ENCODE measurements at places on chromosomes 4 and X. TPM values are rescaled to one million over a fixed set of nuclear protein-coding genes. Genes with fewer than 3 reads are reported as not detected.

GRCh38 chr4:127829014-127829413 is 46.9 kb downstream of the HSPA4L start:
- H3K27me3 ChIP-seq: no peaks in the 10 kb centered on the region
- H3K4me3 ChIP-seq: no peak overlapping the region
- no peak for DNase-seq
- no peak overlapping the region for H3K27ac ChIP-seq
- no peaks in the 10 kb centered on the region for H3K4me1 ChIP-seq
- no peaks in the 10 kb centered on the region for H3K36me3 ChIP-seq

DNA sequence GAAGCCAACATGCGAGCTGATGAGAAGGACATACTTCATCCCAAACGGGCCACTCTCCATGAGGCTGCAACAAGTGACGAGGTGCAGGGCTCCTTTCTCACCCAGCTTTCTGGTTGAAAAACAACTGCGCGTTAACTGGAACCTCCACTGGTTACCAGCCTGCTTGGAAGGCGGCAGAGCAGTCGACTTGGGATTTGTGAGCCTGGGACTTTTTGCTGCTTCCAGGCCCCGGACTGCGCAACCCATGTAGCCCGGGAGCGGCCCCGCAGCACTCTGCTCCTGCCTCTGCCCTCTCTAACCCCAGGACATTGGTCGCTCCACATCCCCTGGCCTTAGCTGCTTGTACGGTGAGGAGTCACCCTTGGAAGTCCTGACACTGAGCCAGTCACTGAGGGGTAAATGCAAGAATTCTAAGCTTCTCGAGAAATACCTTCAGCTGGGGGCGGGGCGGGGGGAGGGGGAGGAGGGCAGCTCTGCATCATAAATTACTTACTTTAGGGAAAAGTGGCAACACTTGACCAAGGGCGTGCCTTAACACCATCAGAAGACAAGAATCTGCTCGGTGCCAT is 72.7 kb downstream of the MTMR1 start:
- no peaks in the 10 kb centered on the region for H3K4me1 ChIP-seq
- H3K36me3 ChIP-seq: no peaks in the 10 kb centered on the region
- no peak for DNase-seq
- H3K4me3 ChIP-seq: no peak overlapping the region
- no peaks in the 10 kb centered on the region for H3K27me3 ChIP-seq

- DNase-seq: no peak
- H3K27ac ChIP-seq: peak overlapping the region; percentile 31
- H3K4me1 ChIP-seq: no peaks in the 10 kb centered on the region
- H3K4me3 ChIP-seq: no peak overlapping the region
- H3K36me3 ChIP-seq: no peaks in the 10 kb centered on the region
- H3K27me3 ChIP-seq: no peaks in the 10 kb centered on the region
Observed at GRCh38 chr4:154005171-154005520, 216.3 kb upstream of the SFRP2 start.

- DNase-seq: peak; percentile 7
- no peaks in the 10 kb centered on the region for H3K4me1 ChIP-seq
- H3K36me3 ChIP-seq: no peaks in the 10 kb centered on the region
- no peak overlapping the region for H3K4me3 ChIP-seq
Observed at GRCh38 chr4:138199568-138200235, 42.4 kb downstream of the SLC7A11 start.

NDNF gene
- 5.2 TPM for total RNA-seq

RAB39B gene
- total RNA-seq: 3.6 TPM

DNA sequence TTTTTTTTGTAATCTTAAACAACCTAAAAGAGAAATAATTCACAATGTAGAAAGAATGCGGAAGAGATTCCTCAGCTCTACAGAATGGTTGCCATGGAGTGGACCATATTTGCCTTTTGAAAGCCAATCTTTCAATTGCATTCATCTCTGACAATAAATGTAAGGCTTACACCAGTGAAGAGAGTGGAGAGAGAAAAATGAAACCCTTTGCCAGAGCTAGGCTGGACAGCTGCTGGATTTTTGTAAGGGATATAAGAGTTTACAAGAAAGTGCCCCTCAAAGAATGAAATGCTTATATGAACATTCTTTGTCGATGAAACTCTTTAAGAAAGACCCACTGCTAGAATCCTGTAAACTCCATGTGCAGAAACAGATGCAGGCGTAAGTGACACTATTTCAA is 66.0 kb upstream of the FAT1 start:
- no peaks in the 10 kb centered on the region for H3K36me3 ChIP-seq
- no peak overlapping the region for H3K27ac ChIP-seq
- no peaks in the 10 kb centered on the region for H3K27me3 ChIP-seq
- no peaks in the 10 kb centered on the region for H3K4me1 ChIP-seq

GAGE1 gene
- not detected for total RNA-seq

Data from prostate gland (tissue), 2 donors.